Left lung (tissue), 14 donors: ENCODE measurements at places on chromosomes 2 and 18.

DNA sequence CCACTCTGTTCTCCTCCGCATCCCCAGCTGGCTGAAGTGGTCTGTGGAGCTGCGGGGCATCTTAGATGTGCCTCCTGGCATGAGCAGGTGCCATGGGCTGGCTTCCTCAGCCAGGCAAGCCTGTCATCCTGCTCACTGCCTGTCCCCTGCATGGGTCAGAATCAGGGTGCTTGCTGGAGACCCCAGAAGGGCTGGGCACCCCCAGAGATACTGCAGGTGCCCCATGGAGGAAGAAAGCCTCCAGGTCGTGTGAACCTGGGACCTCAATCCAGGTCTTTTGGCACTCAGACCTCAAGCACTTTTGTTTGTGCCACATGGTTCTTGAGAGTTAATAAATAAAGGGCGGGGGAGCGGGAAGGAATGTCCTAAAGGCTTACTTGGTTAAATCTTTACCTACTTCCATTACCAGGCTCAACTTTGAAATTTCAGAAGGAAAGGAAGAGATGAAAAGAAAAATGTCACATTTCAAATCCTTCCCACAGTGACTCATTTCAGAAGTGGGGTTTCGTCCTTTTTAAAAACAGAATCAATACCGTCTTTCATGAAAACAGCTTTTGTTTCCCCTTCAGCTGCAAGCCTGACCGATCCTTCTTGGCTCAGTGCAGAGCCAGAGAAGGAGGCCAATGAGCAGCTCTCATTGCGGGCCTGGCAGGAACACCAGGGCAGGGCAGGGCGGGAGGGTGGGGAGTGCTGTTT lies 69.9 kb downstream of the RHOB start:
- no peak for DNase-seq

DNA sequence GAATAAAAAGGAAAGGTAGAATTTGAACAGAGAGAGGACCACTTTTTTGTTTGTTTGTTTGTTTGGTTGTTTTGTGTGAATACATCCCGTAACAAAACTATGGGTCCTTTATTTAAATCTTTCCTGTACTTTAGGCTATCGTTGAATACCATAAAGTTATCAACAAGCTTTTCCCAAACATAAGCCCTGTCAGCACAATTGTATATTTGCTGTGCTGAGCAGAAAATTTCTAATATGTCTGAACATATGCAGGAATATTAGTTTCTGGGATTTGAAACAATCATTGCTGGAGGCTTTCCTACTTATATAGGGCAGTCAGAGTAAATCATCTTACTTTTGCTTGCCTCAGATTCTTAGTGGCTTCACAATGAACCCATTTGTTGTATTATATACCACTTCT lies 536.4 kb downstream of the CNTNAP5 start:
- no peak for DNase-seq

DNA sequence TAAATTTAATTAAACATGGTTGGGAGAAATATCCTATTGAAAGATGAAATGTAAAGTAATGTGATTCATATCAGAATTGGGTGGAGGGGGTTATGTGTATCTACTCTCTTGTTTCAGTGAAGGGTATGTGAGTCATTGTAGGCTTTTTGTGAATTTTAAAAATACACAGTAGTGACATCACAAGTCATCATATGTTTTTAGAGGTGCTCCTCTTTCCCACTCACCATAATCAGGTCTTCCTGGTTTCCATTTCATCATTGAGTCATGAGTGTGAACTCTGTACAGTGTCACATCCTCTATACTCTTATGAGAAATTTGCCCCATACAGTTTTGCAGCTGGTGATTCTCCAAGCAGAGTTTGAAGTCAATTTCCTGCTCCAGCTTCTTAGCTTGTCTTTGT lies 18.8 kb downstream of the FSIP2 start:
- no peak for DNase-seq

DNA sequence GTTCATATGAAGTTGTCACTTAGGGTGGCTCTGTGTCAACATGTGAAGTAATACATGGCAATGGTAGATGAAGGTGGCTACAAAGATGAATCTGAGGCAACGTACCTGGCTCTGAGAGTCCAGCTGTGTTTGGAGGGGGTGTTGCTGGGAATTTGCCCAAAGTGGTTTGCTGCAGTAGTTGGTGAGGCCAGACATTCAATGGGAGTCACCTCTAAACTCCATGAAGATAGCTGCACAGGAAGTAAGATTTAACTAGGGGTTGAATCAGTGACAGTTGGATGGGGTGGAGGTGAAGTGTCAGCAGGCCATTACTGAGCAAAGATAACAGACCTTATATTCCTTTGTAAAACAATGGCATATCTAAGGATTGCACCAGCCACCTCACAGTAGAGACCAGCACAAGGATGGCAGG lies 71.8 kb downstream of the NUP35 start:
- no peak for DNase-seq

- DNase-seq = no peak
These were observed 22.2 kb downstream of the FAM110C start for GRCh38 chr2:24107-24506.

GRCh38 chr2:48574353-48575287 lies 43.0 kb upstream of the GTF2A1L start:
- DNase-seq = no peak

GRCh38 chr2:59096973-59097372 lies 855.8 kb upstream of the FANCL start:
- no peak for DNase-seq

DNA sequence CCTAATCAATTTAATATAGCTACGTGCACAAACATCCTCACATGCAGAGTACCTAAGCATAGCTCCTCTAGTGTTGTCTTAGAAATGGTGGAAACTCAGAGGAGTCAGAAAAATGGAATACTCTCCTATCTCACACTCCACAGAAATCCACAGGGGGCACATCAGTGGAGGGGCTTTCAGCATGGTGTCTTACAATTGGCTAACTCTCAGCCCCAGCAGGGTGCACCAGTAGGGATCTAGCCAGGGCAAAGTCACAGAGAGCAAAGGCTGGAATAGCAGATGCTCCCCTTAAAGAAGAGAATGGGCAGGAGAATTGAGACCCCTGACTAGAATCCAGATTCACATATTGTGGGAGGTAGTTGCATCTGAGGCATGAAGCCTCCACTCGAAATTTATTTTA lies 135.7 kb downstream of the MAIP1 start:
- no peak for DNase-seq

DNA sequence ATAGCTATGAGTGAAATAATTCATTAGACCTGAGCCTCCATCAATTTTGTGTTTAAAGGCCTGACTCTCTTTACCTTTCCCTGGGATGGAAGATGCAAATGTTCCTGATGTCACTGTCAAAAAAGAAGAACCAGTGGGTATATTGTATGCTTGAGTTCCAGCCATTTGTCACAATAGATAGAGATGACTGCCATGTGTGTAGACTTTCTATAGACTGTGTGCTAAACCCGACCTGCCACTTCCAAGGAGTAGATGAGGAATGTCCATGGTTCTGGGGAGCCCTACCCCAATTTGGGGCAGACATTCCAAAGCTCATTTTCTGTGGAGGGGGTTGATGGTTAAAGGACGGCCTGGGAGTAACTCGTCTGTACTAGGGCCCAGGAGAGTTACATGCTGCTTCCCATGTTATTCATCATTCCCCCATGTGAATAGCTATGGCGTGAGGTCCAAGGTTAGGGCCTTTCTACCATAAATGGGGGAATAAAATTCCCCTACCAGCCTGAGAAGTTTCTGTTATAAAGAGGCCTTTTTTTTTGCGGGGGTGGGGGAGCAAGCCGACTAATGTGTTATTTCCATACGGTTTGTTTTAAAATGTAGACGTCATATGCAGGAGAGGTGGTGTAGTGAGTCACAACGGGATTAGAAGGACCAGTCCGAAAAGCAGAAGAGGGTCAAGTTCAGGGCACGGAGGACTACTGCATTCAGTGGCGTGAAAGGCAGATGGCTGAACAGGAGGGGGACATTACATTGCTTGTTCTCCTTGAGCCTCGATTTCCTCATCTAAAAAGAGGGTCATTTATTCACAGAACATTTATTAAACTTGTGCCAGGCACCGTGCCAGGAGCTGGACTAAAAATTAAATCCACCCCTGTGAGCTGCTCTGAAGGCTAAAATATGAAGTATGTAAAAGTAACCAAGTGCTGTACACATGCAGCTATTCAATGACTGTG lies 24.0 kb downstream of the IL1B start:
- DNase-seq = no peak

DNA sequence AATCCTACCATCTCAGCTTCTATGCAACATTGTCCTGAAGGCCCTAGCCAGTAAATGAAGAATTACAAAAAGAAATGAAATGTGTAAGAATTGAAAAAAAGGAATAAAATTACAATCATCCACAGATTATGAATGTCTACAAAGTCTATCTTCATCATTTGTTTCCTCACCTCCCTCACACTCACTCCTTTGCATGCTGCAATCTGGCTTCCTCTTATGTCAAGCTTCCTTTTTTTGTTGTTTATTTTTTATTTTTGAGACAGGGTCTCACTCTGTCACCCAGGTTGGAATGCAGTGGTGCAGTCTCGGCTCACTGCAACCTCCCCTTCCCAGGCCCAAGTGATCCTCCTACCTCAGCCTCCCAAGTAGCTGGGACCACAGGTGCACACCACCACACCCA lies 129.0 kb downstream of the CABYR start:
- DNase-seq = no peak

DNA sequence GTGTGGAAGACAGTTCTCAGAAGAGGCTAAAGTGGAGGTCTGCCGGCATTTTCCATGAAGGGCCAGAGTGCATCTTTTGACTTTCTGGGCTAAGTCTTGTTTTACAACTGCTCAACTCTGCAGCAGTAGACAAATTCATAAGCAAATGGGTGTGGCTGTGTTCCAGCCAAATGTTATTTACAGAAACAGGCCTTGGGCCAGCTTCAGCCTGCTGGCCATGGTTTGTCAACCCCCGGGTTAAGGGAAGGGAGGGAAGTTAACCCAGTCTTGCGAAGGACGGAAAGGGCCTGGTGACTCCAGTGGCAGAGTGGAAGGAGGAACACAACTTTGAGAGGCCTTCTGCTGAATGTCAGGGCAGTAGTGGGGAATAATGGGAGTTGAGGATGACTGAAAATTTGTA lies 34.3 kb upstream of the NCKAP5 start:
- DNase-seq = peak; percentile 68

DNA sequence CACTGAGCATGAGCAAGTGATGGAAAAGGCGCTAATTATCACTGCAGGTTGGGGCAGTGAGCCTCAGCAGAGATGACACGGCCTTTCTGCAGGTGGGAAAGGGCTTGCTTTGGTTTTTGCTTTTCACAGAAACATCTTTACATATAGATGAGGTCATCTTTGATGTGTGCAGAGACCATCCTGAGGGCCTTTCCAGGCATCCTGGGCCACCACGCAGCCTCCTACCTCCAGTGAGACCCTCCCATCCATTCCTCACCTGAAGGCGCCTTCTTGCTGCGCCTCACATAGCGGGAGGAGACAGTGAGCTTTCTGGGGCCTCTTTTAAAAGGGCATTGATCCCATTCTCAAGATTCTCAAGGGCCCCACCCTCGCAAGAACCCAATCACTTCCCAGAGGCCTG lies 235.3 kb upstream of the RAB6C start:
- no peak for DNase-seq

GRCh38 chr18:10121786-10122515 lies 208.1 kb downstream of the VAPA start:
- DNase-seq = peak; percentile 66

DNA sequence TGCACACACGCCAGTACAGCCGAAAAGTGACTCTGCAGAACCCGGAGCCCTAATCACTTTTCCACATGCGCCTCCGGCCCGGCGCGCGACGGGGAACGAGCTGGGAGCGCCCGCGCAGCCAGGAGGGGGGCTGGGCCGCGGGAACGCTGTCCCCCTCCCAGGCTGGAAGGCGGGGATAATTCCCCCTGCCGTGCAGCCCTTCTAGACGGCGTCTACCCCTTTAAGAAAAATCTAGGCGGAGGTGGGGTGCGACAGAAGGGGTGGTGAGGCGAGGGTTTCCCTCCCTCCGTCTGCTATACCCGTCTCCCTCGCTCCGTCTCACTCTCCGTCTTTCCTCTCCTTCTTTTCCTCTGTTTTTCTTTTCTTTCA lies 2.4 kb downstream of the CYP26B1 start:
- no peak for DNase-seq

DNA sequence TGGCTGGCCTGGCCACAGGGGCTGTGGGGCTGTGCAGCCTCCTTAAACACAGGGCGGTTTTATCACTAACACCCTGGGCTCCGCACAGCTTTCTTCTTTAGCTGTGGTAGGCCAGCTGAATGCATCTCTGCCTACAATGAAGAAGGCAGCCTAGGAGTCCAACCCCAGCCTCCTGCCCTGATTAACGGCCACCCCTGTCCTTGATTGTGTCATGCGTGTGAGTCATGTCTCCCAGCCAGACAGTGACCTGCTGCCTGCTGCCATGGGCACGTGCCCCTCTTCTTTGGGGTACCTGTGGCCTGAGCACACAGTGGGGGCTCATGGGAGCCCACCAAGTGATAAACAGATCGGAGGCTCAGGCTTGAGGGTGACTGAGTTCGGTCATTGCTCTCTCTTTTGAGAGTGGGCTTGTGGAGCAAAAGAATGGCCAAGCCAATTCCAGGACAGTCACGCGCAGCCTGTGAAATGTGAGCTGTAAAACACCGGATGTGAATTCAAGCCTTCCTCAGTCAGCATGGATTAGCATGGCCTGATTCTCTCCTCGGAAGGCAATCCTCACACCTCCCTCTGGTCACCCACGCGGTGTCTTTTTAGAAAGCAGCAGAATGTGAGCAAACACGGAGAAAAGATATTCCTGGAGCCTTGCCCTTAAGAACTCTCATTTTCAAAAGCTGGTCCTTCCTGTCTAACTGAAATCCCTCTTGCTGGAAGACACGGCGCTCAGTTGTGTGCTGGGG lies 144.1 kb downstream of the CELF4 start:
- DNase-seq = no peak

GRCh38 chr2:29724282-29724681 lies 197.1 kb downstream of the ALK start:
- DNase-seq = no peak

GRCh38 chr2:108324531-108325255 lies 36.0 kb downstream of the SULT1C2 start:
- no peak for DNase-seq

DNA sequence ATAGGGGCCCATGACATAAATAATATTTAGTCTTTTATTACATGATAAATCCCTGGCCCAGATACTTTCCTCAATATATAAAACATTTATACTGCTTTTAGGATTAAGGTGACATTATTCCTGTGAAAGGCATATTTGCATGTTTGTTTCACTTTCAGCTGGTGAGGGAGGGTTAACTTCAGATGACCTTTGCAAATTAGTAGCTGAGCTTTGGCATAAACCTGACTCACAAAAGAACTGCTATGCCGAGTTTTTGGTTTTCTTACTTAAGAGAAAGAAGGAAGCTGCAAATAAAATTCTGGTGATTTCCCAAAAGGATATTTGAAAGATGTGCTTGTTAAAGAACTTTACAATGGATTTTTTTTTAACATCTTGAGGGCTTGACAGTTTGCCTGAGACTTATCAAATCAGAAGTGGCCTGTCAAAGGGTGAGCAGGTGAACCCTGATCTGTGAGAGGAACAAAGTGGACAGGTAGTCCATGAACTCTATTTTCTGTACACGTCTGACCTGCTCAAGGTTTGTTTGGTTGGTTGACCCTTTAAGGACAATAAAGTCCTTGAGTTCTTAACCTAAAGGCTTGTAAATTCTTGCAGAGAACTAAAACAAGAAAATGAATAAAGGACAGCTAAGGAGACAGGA lies 93.5 kb downstream of the FAM124B start:
- DNase-seq = no peak
